ENCODE measurements at places on chromosomes 7 and 10. TPM values are rescaled to one million over a fixed set of nuclear protein-coding genes. Genes with fewer than 3 reads are reported as not detected.

DNA sequence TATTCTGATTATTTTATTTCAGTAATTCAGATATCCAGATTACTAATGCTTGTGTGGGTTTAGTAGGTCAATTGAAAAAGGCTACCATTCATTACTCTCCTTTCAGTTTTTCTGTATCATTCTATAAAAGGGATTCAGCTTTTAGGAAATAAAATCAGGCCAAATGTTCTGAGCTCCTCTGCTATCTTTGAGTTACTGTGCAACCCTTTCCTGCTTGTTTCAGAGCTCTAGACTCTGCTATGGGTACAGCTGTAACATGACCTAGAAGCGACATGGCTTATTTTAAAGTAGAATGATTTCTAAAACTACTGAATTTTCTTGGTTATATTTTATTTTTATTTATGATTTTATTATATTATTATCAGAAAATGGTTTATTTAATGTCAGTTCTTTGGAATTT lies 142.8 kb downstream of the LYZL1 start:
- DNase-seq, result no peak

TMEM273 gene
- 28.5 TPM for total RNA-seq

- DNase-seq, result no peak
Measured at GRCh38 chr10:1198453-1199344, 142.5 kb downstream of the WDR37 start.

GRCh38 chr10:62079885-62080559 lies 178.5 kb downstream of the ARID5B start:
- no peak for DNase-seq

DNA sequence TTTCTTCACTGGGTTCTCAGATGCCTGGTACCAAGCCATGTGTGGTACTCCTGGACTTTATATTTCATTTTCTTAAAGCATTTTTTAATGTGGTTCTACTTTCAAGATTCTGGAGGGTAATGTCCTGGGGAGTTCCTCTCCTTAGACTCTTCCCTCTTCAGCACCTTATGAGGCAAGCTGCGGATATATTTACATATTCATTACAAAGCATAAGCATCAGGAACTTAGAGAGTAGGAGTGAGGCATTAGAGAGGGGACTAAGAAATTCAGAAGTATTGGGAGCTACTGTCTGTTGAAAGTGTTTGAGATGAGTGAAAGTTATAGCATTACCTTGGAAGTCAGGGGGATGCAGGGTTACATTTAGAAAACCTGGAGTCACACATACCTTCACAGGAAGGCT lies 20.8 kb downstream of the AUTS2 start:
- no peak for DNase-seq

All from Right ventricle myocardium superior (tissue), 1 donor.